ENCODE measurements at places on chromosomes 11 and 22. TPM values are rescaled to one million over a fixed set of nuclear protein-coding genes. Genes with fewer than 3 reads are reported as not detected.

OR2AG2 gene
- not detected for total RNA-seq

CRELD2 gene
- total RNA-seq = 21.2 TPM

RIBC2 gene
- 0.41 TPM for total RNA-seq

GPR83 gene
- not detected for total RNA-seq

MYO18B gene
- 0.22 TPM for total RNA-seq

GGTLC2 gene
- total RNA-seq = not detected

C1QTNF5 gene
- total RNA-seq = not detected

OR51I1 gene
- not detected for total RNA-seq

OR52I1 gene
- not detected for total RNA-seq

GP1BB gene
- not detected for total RNA-seq

LRRC32 gene
- total RNA-seq = 2.4 TPM

LRP5 gene
- 2.9 TPM for total RNA-seq

SEC14L6 gene
- not detected for total RNA-seq

TBX1 gene
- total RNA-seq = not detected

FXYD2 gene
- 2.1 TPM for total RNA-seq

CTSD gene
- total RNA-seq = 71.3 TPM

PKNOX2 gene
- total RNA-seq = not detected

All from CD4-positive, alpha-beta T cell (primary cell).